ENCODE measurements at places on chromosomes 7 and 10.

GRCh38 chr10:132916421-132916841, 25.9 kb downstream of the CFAP46 start:
- no peak for DNase-seq

GRCh38 chr7:151514461-151515275, 5.0 kb downstream of the RHEB start:
- DNase-seq, result no peak

- no peak for DNase-seq
These were observed 1.9 kb downstream of the TBXAS1 start for GRCh38 chr7:139830782-139831501.

DNA sequence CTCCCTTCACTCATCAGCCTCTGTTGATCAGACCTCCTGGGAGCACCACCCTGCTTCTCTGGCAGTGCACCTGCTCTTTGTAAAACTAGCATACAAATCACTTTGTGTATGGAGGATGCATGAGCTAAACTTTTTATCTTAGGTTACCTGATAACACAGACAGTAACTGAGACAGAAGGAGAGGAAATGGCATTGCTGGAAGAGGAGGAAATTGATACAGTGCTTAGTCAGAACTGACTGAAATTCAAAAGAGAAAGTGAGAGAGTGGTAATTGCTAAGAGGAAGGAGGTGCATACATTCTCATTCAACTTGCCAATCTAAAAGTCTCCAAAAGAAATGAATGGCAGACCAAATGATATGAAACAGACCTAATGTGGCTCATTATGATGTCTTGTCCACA, 1120.7 kb downstream of the GATA3 start:
- DNase-seq, result no peak
